ENCODE measurements at places on chromosomes 1 and 21. TPM values are rescaled to one million over a fixed set of nuclear protein-coding genes. Genes with fewer than 3 reads are reported as not detected.

Gene AGT
- total RNA-seq: not detected

Gene ICOSLG
- total RNA-seq: 5.7 TPM

Gene THEMIS2
- 8.6 TPM for total RNA-seq

Gene OR2L2
- total RNA-seq: not detected

DNA sequence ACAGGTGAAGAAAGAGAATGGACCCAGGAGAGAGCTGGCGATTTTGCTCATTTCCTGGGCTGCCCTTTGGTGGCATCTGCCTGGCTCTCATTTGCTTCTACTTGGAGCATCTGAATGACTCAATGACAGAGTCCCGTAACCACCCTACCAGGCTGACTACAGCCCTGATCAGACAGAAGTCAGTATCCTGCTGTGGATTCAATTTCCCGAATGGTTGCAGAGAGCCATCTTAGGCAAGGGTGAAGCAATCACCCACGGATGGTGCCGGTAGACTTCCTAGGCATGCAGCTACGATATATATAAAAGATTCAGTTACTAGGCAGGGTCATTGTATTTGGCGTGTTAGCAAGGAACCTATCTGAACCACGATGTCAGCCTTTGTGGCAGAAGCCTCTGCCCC, 10.2 kb downstream of the AJAP1 start:
- no peaks in the 10 kb centered on the region for H3K27me3 ChIP-seq
- DNase-seq: no peak
- no peak overlapping the region for H3K27ac ChIP-seq
- H3K4me3 ChIP-seq: no peak overlapping the region

DNA sequence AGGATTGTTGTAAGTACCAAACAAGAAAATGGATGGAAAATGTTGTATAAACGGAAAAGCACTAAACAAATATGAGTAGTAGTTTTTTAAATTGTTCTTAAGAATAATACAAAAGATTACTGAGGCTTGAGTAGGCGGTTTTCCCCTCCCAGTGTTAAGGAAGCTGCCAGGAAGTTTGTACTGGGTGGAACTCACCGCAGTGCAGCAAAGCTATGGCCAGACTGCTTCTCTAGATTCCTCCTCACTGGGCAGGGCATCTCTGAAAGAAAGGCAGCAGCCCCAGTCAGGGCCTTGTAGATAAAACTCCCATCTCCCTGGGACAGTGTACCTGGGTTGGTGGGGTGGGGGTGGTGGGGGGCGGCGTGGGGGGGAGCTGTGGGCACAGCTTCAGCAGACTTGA, 58.7 kb downstream of the XCL2 start:
- H3K27ac ChIP-seq: no peak overlapping the region
- H3K4me1 ChIP-seq: peaks cover 11% of the 10 kb centered on the region
- H3K4me3 ChIP-seq: no peak overlapping the region
- H3K27me3 ChIP-seq: no peaks in the 10 kb centered on the region

DNA sequence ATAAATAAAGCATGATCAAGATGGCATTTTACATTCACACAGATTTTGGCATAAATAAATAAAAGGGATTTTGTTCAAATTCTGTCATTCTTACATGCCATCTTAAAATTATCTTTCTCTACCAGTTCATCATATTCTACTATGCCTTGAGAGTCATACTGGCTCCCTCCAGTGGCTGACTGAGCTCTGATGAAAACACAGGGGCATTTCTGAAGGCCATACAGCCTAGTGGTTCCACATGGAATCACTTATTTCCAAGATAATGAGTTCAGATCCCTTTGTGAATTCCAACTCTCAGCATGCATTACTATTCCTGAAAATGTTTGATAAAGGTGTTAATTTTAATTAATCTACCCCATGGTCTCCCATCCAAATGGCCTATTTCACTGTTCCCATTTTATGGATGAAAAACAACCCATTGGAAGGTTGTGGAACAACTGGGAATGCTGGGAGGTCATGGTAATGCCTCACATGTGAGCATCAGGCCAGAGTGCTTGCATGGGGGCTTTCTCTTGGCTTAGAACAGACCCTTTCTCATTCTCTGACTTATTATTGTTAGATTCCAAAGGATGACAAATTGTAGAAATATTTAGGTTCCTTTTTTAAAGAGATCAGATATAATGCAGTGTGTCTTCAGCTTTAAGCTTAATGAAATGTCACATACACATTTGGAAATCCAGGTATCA, 622.4 kb upstream of the PKN2 start:
- H3K27ac ChIP-seq: no peak overlapping the region
- no peaks in the 10 kb centered on the region for H3K36me3 ChIP-seq
- peak; percentile 84 for DNase-seq
- no peaks in the 10 kb centered on the region for H3K27me3 ChIP-seq
- H3K4me3 ChIP-seq: no peak overlapping the region

DNA sequence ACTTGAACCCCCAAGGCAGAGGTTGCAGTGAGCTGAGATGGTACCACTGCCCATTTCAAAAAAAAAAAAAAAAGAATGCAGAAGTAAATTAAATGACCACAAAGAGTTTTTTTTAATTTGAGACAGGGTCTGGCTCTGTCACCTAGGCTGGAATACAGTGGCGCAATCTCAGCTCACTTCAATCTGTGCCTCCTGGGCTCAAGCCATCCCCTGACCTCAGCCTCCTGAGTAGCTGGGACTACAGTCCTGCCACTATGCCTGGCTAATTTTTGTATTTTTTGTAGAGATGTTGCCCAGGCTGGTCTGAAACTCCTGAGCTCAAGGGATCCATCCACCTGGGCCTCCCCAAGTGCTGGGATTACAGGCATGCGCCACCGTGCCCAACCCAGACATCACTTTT, 20.2 kb upstream of the GPR157 start:
- no peaks in the 10 kb centered on the region for H3K27me3 ChIP-seq
- H3K36me3 ChIP-seq: no peaks in the 10 kb centered on the region
- no peak overlapping the region for H3K4me3 ChIP-seq
- no peaks in the 10 kb centered on the region for H3K4me1 ChIP-seq
- no peak for DNase-seq
